ENCODE measurements at places on chromosomes 16 and 17.
A peak's percentile ranks its signal among the peaks of the same experiment; 100 is the strongest.

- ATAC-seq: peak; percentile 50
These were observed at the start of gene CENPT for GRCh38 chr16:67847064-67847861. Gene CENPT (minus strand): TSS chr16:67847693. CDS start chr16:67833859, 13,834 bp downstream.

GRCh38 chr17:35588196-35588920, 1.2 kb downstream of the AP2B1 start:
- ATAC-seq: peak; percentile 46

- no peak for ATAC-seq
These were observed 691.6 kb downstream of the WWOX start for GRCh38 chr16:78791011-78791410.

DNA sequence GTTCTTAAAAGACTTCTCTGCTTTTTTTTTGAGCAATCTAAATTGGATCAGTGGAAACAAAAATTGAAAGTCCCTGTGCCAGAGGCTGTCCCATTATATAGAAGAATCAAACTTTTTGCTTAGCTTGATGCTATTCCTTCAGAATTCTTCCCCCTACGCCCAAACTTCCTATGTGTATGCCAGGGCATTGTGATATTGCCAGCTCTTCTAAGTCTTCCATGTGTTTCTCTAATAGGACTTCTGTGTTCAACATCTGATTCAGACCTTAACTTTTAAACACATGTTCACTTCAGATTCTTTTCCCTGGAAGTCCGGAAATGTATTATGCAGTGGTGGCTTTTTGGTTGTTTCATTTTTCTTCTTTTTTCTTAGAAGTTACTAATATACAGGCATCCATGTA, 18.7 kb downstream of the PTRH2 start:
- ATAC-seq: no peak

GRCh38 chr16:67672739-67673662, 6.4 kb downstream of the C16orf86 start:
- no peak for ATAC-seq

GRCh38 chr17:39400547-39401411, 647 bp downstream of the FBXL20 start:
- ATAC-seq: no peak

DNA sequence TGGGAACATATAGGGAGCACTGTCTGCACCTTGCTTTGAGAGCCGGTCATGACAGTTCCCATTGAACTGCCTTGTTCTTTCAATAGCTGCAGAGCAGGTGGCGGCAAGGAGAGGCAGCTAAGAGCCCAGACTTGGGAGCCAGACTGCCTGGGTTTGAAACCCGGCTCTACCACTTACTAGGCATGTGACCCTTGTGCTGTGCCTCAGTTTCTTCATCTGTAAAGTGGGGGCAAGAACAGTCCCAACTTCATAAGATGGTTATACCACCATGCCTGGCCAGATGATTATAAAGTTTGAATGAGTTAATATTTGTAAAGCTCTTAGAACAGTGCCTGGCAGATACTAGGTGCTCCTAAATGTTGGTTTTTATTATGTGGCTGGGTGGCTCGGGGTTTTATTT, 14.4 kb downstream of the ERBB2 start:
- no peak for ATAC-seq

GRCh38 chr17:69516911-69517310, 102.4 kb downstream of the MAP2K6 start:
- no peak for ATAC-seq

- no peak for ATAC-seq
These were observed 10.3 kb upstream of the KRT17 start for GRCh38 chr17:41634639-41635038.

GRCh38 chr16:72903176-72903575, 144.8 kb downstream of the ZFHX3 start:
- no peak for ATAC-seq

GRCh38 chr16:89564476-89565255, 4.2 kb downstream of the RPL13 start:
- ATAC-seq: no peak

DNA sequence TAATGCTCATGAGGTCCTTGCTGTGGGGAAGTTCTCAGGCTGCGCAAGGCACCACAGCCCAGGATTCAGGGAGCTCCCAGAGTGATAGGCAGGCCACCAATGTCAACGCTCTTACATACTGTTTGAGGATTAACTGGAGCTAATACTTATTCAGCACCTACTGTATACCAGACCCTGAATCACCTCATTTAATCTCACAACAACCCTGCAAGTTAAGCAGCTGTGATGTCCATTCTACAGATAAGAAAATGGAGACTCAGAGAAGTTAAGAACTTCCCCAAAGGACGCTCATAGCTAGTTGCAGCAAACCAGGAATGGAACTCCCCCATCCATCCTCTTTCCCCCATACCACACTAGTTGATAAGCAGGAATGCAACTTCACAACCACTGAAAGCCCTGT, 25.5 kb upstream of the CCR7 start:
- no peak for ATAC-seq

DNA sequence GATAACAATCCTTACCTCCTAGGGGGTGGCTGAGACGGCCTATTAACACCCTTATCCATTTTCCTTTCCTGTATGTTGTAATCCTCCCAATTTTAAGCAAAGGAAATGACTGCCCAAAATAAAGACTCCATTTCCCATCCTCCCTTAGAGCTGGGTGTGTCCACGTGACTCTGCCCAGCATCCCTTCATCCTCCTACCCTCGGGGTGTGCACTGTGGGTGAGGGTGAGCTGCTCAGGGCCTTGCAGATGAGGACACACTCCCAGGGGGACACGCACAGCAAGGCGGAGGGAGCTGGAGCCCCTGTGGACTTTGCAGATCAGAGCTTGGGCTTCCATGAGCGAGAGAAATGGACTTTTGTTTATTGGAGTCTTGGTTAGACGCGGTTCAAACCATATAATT, 186.8 kb downstream of the IRF8 start:
- no peak for ATAC-seq

- no peak for ATAC-seq
These were observed 771 bp upstream of the OVCA2 start for GRCh38 chr17:2040942-2041560.

All from activated CD4-positive, CD25-positive, alpha-beta regulatory T cell treated with anti-CD3 and anti-CD28 coated beads, Interleukin-2, amount 50 U/mL, for 24 hours (primary cell).